ENCODE measurements at places on chromosomes 7 and 10.

DNA sequence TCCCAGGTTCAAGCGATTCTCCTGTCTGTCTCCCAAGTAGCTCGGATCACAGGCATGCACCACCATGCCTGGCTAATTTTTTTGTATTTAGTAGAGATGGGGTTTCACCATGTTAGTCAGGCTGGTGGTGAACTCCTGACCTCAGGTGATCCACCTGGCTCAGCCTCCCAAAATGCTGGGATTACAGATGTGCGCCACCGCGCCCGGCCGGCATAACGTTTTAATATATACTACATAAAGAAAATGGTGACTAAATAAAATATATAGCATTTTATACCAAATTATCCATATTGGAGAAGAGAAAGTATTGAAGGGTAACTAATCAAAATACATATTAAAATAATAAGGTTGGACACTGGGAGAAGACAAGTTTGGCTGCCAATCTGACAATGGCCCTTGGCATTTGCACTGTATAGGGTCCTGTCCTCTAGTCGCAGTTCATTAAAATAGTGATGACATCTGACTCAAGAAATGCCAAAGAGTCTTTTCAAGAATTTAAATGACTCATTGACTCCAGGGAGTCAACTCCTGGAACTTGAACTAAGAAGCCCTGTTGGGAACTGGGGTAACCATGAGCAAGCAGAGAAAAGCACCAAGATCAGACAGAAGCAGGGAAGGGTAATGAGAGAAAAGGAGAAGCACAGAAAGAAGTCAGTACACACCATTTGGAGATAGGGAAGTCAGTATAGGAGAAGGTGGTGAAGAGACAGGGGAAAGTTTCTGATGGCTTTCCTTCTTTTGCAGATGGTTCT lies 91.1 kb downstream of the CH25H start:
- no peak for DNase-seq

DNA sequence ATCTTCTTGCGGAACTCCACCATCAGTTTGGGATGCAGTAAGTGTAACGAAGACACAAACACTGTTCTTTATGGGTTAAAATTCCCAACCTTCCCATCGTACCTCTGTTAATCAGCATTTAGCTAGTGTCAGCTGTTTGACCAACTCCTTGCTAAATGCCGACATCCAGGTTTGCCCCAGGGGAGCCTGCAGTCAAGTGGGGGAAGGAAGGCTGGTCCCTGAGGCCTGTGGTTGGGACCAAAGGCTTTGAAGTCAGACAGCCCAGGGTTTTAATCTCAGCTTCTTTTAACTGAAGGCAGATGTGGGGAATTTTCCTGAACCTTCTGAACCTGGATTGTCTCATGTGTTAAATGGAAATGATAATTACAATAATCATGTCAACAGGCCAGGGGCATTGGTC lies 443.7 kb downstream of the GLRX3 start:
- DNase-seq: no peak

- no peak for DNase-seq
Measured at GRCh38 chr10:4733843-4734224, 92.2 kb upstream of the AKR1E2 start.

DNA sequence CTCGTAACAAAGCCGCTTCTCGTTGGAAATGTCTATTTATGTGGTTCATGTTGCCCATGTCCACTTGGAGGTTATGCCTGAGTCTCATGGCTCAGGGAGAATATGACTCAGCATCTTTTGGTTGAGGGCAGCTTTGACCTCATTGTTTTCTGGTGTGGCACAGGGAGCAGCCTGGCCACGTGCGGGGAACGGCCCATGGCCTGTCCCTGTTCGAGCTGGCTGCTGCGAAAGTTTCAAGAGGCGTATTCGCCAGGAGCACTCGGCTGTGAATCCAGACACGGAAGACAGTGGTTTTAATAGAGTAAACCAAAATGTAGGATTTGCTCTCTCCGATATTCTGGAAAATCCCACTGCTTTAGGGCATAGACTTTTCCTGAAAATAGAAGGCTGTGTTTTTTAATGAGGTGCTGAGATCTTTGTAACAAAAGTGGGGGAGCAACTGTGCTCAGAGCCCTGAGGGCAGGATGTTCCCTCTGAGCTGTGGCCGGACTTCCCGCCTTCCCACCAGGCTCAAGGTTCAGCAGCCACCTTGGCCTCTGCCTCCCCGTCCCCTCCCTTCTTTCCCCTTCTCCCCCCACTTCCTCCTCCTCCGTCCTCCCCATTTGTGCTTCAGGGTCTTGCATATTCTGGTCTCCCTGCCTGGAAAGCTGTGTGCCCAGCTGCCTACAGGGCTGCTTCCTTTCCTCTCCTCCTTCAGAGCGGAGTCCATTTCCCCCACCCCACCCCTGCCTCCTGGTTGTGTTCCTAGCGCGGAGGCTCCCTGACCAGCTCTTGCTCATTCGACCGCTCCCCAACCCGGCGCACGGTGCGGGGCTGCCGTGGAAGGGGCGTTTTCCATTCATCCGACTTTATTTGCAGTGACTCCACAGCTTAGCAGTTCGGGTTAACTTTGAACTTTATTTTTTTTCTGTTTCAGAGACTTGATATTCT lies 642.0 kb downstream of the SDK1 start:
- DNase-seq: no peak

- no peak for DNase-seq
Measured at GRCh38 chr7:81399471-81399870, 370.4 kb downstream of the HGF start.

- no peak for DNase-seq
Measured at GRCh38 chr7:8356071-8356470, 77.3 kb upstream of the NXPH1 start.

- no peak for DNase-seq
Measured at GRCh38 chr7:20784388-20785156, 2.1 kb downstream of the SP8 start.

DNA sequence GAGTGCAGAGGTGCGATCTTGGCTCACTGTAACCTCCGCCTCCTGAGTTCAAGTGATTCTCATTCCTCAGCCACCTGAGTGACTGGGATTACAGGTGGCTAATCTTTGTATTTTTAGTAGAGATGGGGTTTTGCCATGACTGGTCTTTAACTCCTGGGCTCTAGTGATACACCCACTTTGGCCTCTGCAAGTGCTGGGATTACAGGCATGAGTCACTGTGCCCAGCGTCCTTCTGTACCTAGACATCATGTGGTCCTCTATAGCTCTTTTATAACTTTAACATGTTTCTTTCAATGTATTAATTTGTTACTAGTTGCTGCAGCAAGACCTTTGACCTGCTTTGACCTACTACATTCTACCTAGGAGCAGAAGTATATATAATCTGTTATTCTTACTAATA lies 38.7 kb upstream of the BICC1 start:
- DNase-seq: no peak

DNA sequence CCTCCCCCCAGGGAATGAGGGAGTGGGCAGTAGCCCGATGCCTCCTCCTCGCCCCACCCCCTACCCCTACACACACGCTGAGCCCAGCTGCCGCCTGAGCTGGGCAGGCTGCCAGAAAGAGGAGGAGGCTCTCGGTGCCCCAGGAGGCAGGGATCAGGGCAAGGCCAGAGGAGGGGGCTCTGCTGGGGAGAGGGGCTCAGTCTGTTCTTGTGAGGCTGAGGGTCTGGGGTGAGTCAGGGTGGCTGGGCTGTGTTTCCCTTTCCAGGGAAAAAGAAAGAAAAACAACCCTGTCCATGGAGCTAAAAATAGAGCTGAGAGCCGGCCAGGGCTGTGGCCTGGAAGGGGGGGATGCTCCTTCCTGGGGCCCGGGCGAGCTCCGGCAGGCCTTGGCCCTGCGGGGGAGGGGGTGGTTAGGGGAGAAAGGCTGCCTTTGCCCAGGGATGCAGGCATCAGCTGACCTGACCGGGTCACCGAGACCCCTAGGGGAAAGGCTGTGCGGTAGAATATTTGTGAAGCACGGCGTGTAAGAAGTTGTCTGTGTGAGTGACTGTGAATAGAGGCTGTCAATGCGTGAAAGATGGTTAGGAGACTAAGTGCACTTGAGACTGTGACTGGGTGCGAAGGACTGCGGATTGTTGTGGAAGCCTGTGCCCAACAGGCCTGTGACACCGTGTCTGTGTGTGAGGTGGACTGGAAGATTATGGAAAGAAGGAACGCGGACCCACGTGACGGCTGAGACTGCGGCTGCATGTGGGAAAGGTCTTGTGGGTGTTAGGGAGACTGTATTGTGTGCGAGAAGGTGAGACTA lies 1.2 kb upstream of the LZTS2 start:
- DNase-seq: peak; percentile 94

DNA sequence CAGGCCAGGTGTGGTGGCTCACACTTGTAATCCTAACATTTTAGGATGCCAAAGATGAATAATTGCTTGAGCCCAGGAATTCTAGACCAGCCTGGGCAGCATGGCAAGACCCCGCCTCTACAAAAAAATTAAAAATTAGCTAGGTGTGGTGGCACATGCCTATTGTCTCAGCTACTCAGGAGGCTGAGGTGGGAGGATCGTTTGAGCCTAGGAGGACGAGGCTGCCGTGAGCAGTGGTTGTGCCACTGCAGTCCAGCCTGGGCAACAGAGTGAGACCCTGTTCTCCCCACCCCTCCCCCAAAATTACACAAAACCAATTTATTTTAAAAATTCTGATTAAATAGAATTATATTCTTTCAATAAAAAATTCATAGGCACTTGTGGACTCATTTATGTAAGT lies 39.0 kb downstream of the ABCB1 start:
- DNase-seq: no peak

DNA sequence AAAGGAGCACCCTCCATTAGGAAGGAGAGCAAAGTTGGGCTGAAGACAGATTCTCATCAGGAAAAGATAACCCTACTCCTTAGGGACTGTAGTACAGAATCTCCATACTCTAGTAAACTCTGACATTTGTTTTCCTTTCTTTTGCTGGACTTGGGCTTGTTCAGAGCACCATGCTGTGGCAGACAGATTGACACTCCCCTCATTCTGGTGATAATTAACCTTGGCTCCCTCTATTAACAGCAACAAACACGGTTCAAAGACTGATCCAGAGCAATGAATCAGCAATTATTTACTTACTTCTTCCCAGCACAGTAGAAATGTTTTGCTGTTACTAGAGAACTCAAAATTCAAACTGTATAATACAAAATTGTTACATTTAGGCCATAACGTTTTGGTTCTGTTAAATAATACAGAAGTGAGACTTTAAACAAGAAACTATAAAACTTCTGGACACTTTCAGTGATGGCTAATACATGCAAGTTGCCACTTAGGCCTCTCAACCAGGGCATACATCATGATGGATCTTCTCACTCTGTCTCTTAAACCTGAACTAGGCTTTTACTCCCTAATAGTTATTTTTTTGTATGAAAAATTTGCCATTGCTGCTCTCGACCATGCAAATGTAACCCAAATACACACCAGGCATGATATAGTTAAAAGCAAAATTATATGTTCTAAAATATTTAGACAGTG lies 639.0 kb downstream of the IPMK start:
- DNase-seq: no peak

DNA sequence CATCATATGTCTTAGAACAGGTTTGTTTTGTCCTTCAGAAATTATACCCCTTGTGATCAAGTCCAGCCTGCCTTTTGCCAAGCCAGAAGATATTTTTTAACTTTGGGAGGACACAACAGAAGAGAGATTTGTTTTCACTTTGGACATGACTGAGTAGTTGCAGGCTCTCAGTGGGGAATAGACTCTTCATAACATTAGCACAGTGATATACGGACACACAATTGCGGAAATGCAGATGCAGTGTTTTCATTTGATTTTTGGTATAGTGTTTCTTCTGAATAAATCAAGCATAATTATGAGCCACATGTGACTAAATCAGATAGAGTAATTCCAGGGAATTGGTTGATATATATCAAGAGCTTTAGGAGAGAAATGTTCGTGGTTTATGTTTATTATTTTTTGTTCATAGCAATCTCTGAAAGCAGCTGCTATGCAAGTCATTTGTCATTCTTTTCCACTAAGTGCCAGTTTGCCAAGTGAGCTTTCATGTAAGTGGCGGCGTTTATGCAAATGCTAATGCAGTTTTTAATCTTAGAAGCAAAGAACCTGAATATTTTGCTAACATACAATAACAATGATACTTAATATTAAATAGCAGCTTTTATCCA lies 69.6 kb upstream of the HDAC9 start:
- no peak for DNase-seq

DNA sequence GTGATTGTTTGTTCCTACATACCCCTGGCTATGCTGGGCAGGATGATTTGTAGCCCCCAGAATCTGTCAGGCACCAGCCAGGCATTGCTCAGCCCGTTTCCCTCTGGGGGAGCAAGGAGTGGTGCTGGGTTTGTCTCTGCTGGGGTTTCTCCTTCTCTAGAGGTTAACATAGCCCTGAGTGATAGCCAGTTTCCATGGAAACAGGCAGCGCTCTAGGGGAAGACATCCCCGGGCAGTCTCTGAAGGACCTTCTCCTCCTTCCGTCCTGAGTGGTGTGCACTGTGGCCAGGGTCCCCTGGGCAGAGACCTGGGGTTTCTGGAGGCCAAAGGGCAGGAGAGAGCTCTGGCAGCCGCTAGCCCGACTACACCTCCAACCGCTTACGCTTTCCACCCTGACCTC lies 50.6 kb upstream of the LRRC4 start:
- DNase-seq: no peak

DNA sequence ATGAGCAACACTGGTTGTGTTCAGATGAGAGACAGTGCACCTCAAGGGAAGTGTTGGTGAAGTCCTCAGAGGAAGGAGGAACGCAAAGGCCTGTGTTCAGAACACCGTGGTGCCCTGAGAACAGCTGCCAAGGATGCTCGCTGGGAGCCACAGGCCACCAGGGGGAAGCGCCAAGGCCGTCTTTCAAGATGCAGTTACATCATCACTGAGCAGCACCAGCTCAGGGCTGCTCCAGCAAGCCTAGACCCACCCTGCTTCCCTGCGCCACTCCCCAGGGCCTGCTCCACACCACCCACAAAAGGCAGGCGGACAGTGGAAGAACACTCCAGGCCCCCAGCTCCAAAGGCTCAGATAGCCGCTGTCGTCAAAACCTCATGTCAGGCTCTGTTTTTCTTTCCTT lies 378.8 kb downstream of the DPP6 start:
- no peak for DNase-seq

- DNase-seq: no peak
Measured at GRCh38 chr7:121390617-121391016, 5.5 kb downstream of the FAM3C start.

- DNase-seq: peak; percentile 93
Measured at GRCh38 chr10:113073549-113074189, 123.6 kb downstream of the TCF7L2 start.

- no peak for DNase-seq
Measured at GRCh38 chr7:55110993-55111361, 92.2 kb downstream of the EGFR start.

DNA sequence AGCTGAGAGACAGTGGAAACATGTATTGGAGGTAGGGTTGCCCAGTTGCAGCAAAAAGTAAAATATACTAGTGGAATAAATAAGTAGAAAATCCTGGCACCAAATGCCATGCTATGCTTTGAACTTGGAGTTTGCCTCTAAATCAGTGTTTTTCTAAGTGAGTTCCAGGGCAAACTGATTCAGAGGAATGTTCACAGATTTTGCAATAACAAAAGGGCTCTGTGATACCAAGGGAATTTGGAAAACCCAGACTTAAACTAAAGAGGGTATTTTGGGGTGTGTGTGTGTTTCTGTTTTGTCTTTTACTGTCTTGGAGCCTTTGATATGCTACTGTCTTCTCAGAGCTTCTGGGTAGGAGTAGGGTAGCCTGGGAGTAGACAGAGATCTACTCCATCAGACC lies 39.9 kb downstream of the SLC26A4 start:
- no peak for DNase-seq
